CD14-positive monocyte (primary cell): ENCODE measurements at places on chromosomes 5 and 9. TPM values are rescaled to one million over a fixed set of nuclear protein-coding genes. Genes with fewer than 3 reads are reported as not detected.

DNA sequence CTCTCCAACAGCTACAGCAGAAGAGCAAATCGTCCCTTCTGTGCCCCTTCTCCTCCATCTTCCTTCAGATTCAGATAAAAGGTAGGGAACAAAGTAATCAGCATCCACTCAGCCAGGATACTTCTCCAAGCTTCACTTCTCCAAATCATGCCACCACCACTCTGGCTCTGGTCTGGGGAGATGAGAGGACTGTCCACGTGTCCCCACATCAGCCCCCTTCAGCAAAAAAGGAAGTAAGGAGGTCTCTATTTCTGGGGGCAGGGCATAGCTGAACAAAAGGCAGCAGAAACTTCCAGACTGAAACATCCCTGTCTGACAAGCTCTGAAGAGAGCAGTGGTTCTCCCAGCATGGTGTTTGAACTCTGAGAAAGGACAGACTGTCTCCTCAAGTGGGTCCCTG is 116.9 kb downstream of the C5orf15 start:
- no peak overlapping the region for H3K4me3 ChIP-seq
- H3K36me3 ChIP-seq, result no peaks in the 10 kb centered on the region
- H3K27ac ChIP-seq, result no peak overlapping the region
- no peaks in the 10 kb centered on the region for H3K27me3 ChIP-seq
- no peaks in the 10 kb centered on the region for H3K4me1 ChIP-seq

DNA sequence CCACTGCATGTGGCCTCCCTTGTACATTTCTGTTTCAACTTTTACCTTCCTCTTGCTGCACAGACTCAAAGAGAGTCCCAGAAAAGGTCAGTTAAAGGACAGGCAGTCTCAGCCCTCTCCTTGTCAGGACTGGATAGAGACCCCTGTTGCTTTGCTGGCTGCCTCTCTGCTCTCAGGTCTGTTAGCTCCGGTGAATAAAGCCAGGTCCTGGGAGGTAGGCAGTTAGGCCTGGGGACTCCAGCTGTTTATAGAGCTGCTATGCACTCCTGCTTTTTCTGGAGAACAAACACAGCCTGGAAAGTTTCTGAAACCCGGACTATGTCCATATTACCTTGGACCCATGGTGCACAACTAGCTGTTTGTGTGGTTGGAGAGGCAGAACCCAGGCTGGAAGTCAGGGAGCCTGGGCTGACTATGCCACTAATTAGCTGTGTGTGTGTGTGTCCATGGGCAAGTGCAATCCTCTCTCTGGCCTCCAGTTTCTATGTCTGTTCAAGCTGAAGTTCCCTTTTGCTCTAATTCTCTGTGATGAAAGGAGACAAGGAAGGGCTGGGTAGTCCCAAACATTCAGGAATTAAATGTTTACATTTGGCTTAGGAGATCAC is 42.9 kb downstream of the GLRA1 start:
- H3K4me3 ChIP-seq, result no peak overlapping the region
- H3K27me3 ChIP-seq, result no peaks in the 10 kb centered on the region
- no peaks in the 10 kb centered on the region for H3K4me1 ChIP-seq
- no peaks in the 10 kb centered on the region for H3K36me3 ChIP-seq
- DNase-seq, result no peak

DNA sequence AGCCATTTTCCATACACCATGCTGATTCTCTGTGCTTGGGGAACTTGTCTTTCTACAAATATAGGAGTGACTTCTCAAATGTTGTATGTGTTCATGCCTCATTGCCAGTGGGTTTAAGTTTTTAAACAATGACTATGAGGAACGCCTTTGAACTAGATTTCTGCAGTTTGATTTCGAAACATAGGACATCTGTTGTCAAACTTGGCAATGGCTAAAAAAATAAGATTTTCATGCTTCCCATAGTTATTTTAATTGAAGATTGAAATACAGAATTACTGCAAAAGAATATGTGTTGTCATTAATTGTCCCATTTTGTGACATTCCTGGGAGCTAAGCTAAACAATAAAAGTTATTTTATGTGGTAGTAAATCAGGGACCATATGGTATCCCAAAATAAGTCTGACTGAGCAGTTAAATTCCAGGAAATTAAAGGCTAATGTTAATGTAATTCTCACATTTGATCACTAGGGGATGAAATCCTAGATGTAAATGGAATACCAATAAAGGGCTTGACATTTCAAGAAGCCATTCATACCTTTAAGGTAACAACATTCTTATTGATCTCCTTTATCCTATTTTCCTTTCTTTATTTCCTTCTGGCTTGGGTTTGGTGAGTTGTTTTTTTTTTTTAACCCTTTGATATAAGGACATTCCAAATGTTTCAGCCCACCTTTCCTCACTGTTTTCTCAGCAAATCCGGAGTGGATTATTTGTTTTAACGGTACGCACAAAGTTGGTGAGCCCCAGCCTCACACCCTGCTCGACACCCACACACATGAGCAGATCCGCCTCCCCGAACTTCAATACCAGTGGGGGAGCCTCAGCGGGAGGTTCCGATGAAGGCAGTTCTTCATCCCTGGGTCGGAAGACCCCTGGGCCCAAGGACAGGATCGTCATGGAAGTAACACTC is 116.7 kb downstream of the GOLPH3 start:
- no peak overlapping the region for H3K4me3 ChIP-seq
- DNase-seq, result no peak
- no peaks in the 10 kb centered on the region for H3K27me3 ChIP-seq

- H3K4me3 ChIP-seq, result no peak overlapping the region
- no peak overlapping the region for H3K27ac ChIP-seq
- no peaks in the 10 kb centered on the region for H3K4me1 ChIP-seq
- no peaks in the 10 kb centered on the region for H3K36me3 ChIP-seq
- DNase-seq, result no peak
These were observed 4.0 kb downstream of the DBH start for GRCh38 chr9:133640160-133640559.

DNA sequence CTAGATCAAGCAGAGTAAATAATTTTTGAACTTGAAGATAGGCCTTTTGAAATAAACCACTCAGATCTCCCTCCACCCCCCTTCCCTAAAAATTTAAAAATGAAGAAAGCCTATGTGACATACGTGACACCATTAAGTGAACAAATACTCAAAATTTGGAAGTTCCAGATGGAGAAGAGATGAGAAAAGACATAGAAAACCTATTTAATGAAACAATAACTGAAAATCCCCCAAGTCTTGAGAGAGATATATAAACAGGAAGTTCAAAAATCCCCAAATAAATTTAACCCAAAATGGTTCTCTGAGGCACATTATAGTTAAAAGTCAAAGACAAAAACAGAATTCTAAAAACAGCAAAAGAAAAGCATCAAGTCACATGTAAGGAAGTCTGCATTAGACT is 428.6 kb downstream of the PSAT1 start:
- DNase-seq, result no peak
- H3K4me3 ChIP-seq, result no peak overlapping the region
- H3K36me3 ChIP-seq, result no peaks in the 10 kb centered on the region
- H3K27me3 ChIP-seq, result no peaks in the 10 kb centered on the region

- H3K27ac ChIP-seq, result no peak overlapping the region
- H3K36me3 ChIP-seq, result no peaks in the 10 kb centered on the region
- H3K4me3 ChIP-seq, result no peak overlapping the region
These were observed 7.2 kb downstream of the ROPN1L start for GRCh38 chr5:10448754-10449360.

- H3K27ac ChIP-seq, result no peak overlapping the region
- no peaks in the 10 kb centered on the region for H3K27me3 ChIP-seq
- DNase-seq, result peak; percentile 0
- H3K4me1 ChIP-seq, result peaks cover 16% of the 10 kb centered on the region
These were observed 13.7 kb downstream of the FCN2 start for GRCh38 chr9:134894136-134894860.

GRCh38 chr9:137247135-137247915 is 3.8 kb upstream of the STPG3 start:
- H3K27me3 ChIP-seq, result no peaks in the 10 kb centered on the region
- H3K36me3 ChIP-seq, result peaks cover 14% of the 10 kb centered on the region
- no peak overlapping the region for H3K4me3 ChIP-seq
- DNase-seq, result no peak
- no peak overlapping the region for H3K27ac ChIP-seq

CLIC3 gene
- 0.51 TPM for polyA plus RNA-seq

SELENOP gene
- polyA plus RNA-seq, result 0.24 TPM

BAAT gene
- polyA plus RNA-seq, result not detected in 2 replicates

PAIP2 gene
- polyA plus RNA-seq, result 27.5 and 68.3 TPM in 2 replicates

SLC36A2 gene
- polyA plus RNA-seq, result not detected

ADAMTS13 gene
- 0.77 and 0.94 TPM in 2 replicates for polyA plus RNA-seq

SPATA6L gene
- polyA plus RNA-seq, result not detected
